Pulmonary artery endothelial cell (primary cell): ENCODE measurements at places on chromosomes 13 and 19. TPM values are rescaled to one million over a fixed set of nuclear protein-coding genes. Genes with fewer than 3 reads are reported as not detected.
A peak's percentile ranks its signal among the peaks of the same experiment; 100 is the strongest.

DNA sequence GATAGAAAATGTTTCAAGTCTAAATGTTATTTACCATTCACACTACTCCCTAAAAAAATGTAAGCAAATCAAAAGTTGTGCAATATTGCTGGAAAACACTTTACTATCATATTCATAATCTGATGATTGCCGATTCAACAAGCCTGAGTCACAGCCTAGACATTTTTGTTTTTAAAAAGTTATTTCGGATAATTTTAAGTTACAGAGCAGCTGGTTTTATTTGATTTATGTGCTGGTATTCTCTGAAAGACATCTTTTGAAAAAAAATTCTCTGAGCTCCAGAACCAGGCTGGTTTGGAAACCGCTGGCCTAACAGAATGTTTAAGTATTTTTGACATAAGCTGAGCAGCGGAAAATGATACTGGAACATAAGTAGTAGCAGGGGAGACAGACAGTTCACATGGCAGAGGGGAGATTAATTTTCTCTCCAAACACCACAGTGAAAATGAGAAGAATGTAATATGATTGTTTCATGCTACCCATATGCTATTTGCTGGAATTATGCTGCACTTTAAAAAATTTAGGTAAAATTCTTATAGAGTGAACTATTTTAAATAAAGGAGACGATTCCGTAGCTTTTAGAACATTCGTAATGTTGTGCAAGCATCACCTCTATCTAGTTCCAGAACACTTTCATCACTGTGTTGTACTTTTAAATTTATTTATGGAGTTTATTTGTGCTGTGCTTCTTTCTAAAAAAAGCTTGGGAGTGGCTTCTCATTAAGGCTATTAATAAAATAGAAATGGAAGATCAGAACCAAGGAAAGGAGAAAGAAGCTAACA lies 36.1 kb downstream of the TBC1D4 start:
- no peak for DNase-seq

DNA sequence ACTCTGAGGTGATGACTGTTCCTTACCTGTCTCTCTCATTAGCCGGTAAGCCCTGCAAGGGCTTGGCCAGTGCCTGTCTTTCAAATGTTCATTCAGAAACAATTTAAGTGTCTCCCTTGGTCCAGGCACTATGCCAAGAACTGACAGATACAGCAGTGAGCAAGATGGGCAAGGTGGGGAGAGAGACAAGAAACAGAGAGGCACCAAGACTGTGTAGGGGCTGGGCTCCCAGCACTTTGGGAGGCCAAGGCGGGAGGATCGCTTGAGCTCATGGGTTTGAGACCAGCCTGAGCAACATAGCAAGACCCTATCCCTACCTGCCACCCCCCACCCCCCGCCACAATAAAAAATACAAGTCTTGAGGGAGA lies 1.3 kb upstream of the CCNE1 start:
- no peak for DNase-seq

DNA sequence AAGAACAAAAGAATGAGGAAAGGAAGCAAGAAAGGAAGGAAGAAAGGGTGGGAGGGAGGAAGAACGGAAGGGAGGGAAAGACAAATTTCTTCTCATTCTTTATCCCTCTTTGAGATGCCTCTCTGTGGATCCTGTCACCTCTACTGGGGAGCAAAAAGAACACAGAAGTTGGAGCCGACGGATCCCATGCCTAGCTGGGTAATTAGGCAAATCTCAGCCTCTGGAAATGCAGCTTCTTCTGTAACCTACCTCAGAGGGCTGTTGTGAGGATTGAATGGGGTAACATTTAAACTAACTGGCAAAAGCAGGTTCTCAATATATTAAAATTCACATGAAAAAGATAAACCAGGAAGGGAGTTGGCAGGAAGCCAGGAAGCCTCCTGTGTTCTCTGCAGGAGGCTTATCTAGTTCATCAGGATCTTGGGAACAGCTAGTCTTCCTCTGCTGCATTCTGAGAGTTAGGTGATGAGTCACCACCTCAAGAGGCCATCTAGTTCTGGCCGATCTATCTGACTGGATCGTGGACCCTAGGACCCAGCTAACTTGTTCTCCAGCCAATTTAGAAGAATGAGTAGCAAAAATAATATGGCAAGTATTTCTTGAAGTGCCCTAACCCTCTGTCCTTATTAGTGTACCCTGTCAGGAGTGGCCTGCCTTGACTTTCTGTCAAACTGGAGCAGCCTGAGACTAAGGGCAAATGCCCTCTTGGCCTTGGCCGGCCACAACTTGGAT lies 15.2 kb upstream of the CPB2 start:
- DNase-seq: peak; percentile 54

DNA sequence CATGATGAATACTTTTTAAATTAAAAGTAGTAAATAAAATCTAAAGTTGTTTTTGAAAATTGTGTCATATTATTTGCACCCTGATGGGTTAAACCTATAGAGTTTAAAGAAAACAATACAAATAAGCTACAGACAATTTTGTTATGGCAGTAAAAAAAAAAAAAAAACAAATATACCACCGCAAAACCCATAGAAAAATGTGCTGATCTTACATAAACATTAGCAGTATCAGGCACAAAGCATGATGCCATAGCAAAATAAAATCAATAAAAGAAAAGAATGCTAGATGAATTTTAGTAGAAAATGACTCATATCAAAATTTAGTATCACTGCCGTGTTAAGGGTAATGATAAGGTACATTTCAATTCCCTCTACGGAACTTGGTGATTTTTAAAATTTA lies 826.0 kb downstream of the SLITRK1 start:
- no peak for DNase-seq

GRCh38 chr13:96994017-96994857 lies at the start of gene OXGR1:
OXGR1 (minus strand) TSS chr13:96994476; CDS start chr13:96987759, 6,717 bp downstream.
- DNase-seq: no peak

- no peak for DNase-seq
Observed at GRCh38 chr13:60583196-60583888, 186.3 kb downstream of the TDRD3 start.

DNA sequence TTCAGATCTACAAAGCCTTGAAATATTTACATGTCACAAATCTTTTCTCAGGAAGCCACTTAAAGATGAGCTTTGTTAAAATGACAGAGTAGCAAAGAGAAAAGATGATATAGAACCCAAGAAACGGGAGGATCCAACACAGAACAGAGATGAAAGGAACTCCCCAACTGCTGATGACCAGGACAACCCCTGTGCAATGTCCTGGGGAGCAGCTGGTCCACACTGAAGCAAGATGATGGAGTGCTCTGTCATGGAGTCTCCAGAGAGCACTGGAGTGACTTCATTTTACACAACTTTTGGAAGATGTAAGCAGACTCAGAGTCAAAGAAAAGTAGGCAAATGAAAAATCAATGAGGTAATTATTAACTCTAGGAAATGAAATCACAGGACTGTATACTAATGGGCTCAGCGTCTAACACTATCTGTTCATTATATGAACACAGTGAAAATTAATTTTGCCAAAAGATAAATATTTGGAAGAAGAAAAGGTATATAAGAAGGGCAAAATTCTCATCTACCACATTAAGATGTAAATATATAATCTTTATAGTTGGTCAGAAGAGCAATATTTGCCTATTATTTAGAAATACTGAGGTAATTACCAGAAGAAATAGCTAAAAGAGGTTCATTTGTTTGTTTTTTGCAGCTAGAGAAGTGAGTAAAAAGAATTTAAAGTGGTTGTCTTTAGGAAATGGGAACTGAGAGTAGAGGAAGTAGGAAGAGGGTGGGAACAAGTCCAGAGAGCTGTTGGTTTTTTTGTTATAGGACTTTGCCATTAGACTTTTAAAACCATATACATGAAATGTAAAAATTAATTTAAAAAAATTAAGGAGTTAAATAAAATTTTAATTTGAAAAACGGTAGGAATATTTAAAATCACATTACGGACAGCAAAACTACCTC lies 30.5 kb downstream of the MTRF1 start:
- DNase-seq: no peak

DNA sequence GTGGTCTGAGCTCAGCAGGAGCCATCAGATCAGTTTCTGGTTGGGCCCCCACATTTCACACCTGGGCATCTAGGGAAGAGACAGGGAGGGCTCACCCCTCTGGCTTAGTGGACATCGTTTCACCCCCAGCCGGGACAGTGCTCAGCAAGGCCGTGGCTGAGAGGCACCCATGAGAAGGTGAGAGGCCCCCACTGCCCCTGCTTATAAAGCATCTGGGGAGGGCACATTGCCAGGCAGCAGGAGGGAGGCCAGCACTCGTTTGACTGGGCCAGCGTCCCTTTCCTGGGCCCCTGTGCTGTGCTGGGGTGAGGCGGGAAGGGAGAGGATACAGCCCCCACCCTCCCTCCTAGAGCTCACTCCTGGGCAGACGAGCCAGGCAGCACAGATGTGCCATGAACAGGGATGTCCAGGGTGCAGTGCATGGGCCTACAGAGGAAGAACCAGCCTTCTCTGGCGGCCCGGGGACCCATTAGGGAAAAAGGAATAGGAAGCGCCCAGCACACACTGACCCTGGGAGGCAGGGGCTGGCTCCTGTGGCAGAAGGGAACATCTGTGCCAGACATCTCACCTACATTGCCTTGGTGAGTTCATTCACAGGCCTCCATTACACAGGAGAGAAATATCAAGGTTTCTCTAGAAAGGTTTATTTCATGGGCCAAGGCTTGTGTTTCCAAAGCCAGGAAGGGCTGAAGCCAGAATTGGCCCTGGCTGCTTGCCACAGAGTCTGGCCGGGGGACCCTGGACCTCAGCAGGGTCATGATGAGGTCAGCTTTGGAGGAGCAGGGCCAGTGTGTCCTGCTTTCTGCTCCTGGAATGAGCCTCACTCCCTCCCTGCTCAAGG lies 7.7 kb downstream of the AP1M1 start:
- no peak for DNase-seq

- no peak for DNase-seq
Observed at GRCh38 chr13:93318534-93319254, 92.1 kb downstream of the GPC6 start.

DNA sequence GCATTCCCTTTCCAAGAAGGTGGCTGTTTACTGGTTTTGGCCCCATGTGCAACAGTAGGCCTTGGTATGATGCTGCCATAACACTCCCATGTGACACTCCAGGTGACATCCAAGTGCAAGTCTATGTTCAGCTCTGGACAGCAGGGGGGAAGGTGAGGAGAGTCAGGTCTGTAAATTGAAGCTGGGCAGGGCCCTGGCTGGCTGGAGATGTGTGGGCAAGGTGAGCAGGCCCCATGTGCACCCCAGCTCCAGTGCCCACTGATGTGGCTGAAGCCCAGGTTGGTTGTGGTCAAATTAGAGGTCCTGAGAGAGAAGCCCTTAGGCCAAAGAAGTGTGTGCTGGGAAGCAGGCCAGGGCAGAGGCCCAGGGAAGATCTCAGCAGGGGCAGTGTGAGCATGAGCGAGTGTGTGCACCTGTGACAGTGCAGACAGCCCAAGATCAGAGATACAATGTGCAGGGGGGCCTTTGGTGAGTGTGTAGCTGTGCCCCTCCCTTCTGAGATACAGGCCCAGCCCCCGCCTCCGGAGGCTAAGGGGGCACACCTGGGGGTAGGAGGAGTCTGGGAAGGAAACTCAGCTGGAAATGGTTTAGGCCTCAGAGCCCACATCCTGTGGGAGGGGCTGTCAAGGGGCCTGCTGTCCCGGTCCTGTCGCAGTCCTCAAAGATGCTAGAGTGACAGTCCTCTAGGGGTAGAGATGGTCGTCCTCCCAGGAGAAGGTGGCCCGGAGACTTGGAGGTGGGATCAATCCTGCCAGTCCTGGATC lies 18.6 kb downstream of the DEDD2 start:
- no peak for DNase-seq

DNA sequence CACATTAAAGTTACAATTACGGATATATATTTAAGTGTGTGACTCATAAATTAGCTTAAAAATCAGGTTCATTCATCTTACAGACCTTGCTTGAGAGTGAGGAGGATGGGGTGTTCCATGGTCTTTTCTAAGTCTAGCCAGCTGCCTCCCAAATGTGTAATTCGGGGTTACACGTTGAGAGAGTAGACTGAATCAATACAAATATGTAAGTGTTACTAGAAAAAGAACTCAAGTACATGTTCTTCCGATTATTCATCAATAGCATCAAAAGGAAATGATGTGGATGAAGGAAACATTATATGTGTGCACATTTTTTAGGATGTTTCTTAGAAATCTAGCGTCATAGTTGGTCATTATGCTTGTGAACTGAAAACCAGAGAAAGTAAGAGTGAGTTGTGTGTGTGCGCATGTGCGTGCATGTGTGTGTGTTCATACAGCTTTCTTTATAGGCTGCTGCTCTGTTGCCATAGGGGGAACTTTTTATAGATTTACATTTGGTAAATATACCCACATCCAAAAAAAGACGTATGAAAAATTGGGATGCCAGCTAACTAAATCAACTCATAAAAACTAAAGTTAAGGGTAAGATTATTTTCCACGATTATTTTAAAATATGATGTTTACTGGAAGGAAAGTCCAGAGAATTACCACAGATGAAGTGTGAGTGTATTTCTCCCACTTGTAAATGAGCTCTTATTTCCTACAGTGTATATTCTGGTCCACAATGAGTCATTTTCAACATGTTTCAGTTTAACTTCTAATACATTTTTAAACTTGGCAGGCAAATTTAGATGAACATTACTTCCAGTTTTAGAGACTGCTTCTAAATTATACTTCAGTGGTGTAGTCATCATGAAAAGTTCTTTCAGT lies 82.4 kb downstream of the PIBF1 start:
- DNase-seq: no peak

DNA sequence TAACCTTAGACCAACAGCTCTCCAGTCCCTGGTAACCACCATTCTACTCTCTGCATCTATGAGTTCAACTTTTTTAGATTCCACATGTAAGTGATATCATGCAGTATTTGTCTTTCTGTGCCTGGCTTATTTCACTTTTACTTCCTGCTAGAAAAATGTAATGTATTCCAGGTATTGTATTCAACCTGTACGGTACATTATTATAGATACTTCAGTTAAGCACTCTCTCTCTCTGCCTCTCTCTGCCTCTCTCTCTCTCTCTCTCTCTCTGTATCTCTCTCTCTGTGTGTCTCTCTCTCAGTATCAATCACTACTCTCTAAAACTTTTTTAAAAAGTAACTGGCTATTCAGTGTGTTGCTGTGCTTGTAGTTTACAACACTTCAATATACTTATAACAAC lies 8.4 kb downstream of the DACH1 start:
- no peak for DNase-seq

- no peak for DNase-seq
Observed at GRCh38 chr19:887072-887471, 5.9 kb downstream of the MED16 start.

DNA sequence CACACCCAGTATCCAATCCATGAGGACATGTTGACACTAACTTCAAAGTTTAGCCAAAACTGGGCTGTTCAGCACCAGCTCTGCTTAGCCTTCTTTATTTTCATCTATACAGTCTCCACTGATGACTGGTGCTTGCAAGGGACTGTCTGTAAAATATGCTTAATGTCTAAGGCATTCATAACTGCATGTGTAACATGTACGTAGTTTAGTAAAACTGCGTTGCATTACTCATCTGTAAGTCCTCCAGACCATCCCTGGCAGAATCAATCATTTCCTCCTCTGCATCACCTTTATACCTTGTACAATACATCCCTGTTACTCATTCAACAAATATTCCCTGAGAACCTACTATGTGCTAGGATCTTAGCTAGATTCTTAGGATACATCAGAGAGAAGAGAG lies 362.1 kb downstream of the MTUS2 start:
- no peak for DNase-seq

- no peak for DNase-seq
Observed at GRCh38 chr13:26457212-26457611, 100.3 kb upstream of the WASF3 start.

The KANK2 gene
- total RNA-seq: 52.2 and 62.8 TPM in 2 replicates

The C13orf42 gene
- total RNA-seq: not detected in 2 replicates

The CPAMD8 gene
- 0.26 and 0.28 TPM in 2 replicates for total RNA-seq

The SHISA7 gene
- not detected in 2 replicates for total RNA-seq

The APOE gene
- 0.53 and 1.7 TPM in 2 replicates for total RNA-seq

The ZNF420 gene
- 6.7 and 13.2 TPM in 2 replicates for total RNA-seq

The ZNF793 gene
- 0.13 and 2.0 TPM in 2 replicates for total RNA-seq

The SIGLEC11 gene
- not detected in 2 replicates for total RNA-seq
